HFF-Myc (cell line): ENCODE measurements at places on chromosomes 2 and 18.

GRCh38 chr2:41896186-41896846 lies 151.5 kb upstream of the PKDCC start:
- no peak for DNase-seq

DNA sequence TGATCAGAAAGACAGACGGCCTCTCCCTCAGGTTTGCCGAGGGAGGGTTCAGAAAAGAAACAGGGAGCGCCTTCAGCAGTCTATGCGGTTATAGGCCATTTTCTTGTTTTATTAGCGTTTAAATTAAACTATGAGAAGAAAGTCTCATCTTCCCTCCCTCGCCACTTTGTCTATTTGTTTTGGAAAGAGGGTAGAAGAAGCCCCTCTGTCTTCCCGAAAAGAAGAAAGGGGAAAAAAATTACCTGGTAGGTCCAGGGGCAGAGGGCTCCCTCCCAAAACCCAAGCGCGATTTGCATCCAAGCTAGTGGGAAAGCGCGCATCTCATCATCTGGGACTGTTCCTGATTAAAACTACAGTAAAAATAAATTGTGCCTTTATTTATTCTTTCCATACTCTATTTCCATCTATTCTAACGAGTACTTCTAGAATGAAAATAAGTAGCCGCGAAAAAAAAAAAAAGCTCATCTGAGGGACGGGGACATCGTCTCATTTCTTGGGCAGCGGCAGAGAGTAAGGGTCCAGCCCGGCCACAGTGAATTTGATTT lies 2.4 kb downstream of the PAX8 start:
- no peak for DNase-seq

DNA sequence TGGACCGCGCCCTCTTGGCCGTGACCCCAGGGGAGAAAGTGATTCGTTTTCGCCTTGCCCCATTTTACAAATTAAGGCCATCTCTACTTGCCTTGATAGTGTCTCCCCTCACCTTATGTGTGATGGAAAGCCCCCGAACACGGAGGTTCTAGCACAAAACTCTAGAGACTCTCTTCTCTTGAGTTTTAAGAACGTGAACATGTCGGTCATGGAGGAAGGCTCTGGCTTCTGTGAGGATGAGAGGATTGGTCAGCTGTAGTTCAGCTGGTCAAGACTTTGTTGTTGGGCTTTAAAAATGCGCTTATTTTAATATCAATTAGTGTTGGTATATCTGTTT lies 828 bp downstream of the DYNC1I2 start:
- no peak for DNase-seq

DNA sequence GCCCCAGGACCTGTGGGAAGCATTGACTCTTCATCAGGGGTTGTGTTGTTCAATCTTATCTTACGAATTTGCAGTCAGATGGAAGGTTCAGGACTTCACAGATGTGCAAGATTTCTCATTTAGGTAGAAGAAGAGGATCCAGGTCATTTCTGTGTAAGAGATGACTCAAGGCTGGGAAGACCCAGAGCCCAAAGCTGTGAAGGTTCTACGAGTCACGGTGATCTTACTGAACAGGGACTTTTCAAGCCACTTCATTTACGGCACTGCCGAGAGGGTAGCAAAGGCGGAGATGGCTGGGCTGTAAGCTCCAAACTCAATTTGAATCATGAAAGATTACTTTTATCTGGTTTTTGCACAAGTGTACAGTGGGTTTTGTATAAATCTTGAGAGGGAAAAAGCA lies 228.0 kb upstream of the MEX3C start:
- DNase-seq: no peak

- no peak for DNase-seq
Observed at GRCh38 chr2:18791172-18791797, 201.9 kb upstream of the NT5C1B start.

GRCh38 chr2:239190361-239190760 lies 210.5 kb downstream of the HDAC4 start:
- no peak for DNase-seq

DNA sequence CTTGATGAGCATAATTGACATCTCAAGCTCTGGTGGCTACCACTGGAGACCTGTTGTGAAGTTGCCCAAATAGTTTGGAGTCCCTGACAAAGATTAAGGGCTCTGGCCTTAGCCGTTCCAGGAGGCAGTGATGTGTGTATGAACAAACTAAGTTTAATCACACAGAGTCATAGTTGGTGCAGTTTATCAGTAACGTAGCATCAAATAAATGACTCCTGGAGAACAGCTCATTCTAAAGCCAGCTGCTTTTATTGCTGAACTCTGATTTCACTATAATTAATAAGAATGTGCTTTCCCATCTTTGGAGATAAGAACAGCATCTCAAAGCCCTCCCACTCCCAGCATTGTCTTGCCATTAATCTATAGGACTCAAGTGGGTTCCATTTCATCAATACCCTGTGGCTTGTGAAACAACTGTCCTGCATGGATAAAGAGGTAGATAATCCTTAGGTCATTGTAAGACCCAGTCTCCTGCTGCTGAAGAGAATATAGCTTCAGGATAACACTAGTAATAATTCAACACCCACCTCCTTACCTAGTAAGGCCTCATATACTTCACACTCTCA lies 211.4 kb upstream of the THUMPD2 start:
- DNase-seq: no peak

DNA sequence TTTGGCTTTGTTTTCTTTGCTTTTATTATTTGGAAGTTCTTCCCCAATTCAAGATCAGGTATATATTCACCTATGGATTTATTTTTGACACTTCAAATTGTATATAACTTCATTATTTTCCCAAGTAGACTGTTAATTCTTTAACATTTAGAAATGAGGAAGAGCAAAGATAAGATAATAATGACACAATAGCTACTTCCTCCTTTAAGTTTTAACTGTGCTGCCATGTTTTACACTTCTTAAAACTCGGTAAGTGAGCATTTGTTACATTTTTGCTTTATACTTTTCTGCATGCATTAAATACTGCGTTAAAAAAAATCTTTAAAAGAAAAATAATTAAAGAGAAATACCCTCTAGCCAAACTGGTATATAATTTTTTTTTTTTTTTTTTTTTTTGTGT lies 32.5 kb downstream of the SLC66A3 start:
- no peak for DNase-seq

- DNase-seq: no peak
Observed at GRCh38 chr18:78612318-78612717, 367.3 kb upstream of the SALL3 start.

GRCh38 chr2:76998704-76999103 lies 523.5 kb downstream of the LRRTM4 start:
- DNase-seq: no peak
